ENCODE measurements at places on chromosomes 11 and 22.

GRCh38 chr11:133163463-133164419, 368.6 kb downstream of the OPCML start:
- H3K36me3 ChIP-seq, result no peaks in the 10 kb centered on the region
- H3K4me1 ChIP-seq, result peaks cover 13% of the 10 kb centered on the region
- no peak overlapping the region for H3K27ac ChIP-seq
- H3K27me3 ChIP-seq, result no peaks in the 10 kb centered on the region

DNA sequence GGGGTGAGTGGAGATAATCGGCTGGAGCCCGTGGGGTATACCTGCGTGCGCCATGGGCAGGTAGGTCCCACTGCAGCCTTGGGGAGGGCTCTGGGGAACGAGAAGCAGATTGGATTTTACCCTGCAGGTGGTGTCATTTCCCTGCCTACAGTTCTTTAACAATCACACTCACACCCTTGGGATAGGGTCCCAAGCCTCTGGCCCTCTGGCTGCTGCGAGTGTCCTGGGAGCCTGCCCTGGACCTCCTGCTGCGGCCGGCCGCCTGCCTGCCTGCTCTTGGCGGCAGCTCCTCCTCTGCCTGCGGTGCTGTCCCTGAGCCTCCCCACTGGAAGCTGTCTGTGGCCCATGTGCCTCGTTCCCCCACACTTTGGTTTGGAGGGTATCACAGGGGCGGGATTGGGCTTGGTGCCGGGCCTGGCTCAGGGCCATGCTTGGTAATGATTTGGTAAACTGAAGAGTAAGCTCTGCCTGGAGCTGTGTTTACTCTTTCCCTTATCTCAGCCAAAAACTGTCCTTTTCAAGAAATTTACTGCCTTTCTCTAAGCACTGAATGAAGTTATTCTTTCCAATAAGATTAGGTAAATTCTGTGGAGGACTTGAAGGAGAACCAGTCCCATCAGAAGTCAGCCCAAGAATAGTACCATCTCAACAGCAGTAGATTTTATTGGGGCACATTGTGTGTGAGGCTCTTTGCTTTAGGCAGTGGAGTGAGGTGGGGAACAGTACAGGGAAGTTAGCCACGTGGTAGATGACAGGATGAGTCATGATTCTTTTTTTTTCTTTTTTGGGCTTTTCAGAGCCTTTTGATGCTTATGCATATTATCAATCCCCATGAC, 53.7 kb downstream of the TBC1D22A start:
- no peaks in the 10 kb centered on the region for H3K27me3 ChIP-seq
- DNase-seq, result peak; percentile 43

- no peak overlapping the region for H3K4me3 ChIP-seq
- peaks cover 43% of the 10 kb centered on the region for H3K4me1 ChIP-seq
- H3K27ac ChIP-seq, result peak overlapping the region; percentile 2
- peaks cover under 1% of the 10 kb centered on the region for H3K36me3 ChIP-seq
- no peaks in the 10 kb centered on the region for H3K27me3 ChIP-seq
Measured at GRCh38 chr11:69646493-69647389, 5.8 kb downstream of the CCND1 start.

GRCh38 chr22:29475550-29475949, 4.5 kb upstream of the NEFH start:
- no peak overlapping the region for H3K27ac ChIP-seq
- H3K27me3 ChIP-seq, result peaks cover 19% of the 10 kb centered on the region
- no peak for DNase-seq
- no peaks in the 10 kb centered on the region for H3K36me3 ChIP-seq
- H3K4me1 ChIP-seq, result peaks cover 10% of the 10 kb centered on the region
- no peak overlapping the region for H3K4me3 ChIP-seq

DNA sequence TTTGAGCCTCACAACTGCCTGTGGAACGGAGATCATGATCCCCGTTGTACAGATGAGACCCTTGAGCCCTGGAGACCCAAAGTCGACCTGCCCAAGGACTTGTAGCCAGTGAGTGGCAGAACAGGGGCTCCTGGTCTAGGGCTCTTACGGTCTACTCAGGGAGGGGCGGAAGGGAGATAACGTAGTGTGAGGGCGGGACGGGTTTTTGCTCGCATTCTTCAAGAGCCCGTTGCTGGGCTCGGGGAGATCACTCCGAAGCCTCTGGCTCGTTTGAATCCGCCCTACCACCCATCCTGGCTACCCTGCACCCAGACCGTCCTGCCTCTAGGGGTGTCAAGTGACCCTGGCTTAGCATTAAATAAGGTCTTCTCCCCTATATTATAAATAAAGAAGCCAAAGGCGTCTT, 639 bp downstream of the CRY2 start:
- H3K27ac ChIP-seq, result peak overlapping the region; percentile 96
- peaks cover 77% of the 10 kb centered on the region for H3K4me1 ChIP-seq
- H3K36me3 ChIP-seq, result no peaks in the 10 kb centered on the region

DNA sequence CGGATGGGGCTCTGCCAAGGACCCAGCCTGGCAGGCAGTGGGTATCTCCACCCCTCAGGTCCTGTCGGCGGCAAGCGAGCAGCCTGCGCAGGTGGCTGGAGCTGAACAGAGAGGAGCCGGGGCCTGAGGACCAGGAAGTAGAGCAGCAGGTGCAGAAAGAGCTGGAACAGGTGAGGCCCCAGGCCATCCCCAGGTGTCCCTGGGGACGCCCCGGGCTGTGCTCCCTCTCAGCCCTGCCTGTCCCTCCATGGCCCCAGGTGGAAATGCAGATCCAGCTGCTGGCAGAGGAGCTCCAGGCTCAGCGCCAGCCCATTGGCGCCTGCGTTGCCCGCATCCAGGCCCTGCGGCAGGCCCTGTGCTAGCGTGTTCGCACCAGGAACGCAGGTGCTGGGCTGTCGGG, 44.0 kb downstream of the PISD start:
- H3K36me3 ChIP-seq, result peaks cover 13% of the 10 kb centered on the region
- H3K27ac ChIP-seq, result no peak overlapping the region
- no peaks in the 10 kb centered on the region for H3K27me3 ChIP-seq
- DNase-seq, result no peak
- no peaks in the 10 kb centered on the region for H3K4me1 ChIP-seq

- no peak overlapping the region for H3K27ac ChIP-seq
- no peaks in the 10 kb centered on the region for H3K36me3 ChIP-seq
- no peaks in the 10 kb centered on the region for H3K4me1 ChIP-seq
- H3K4me3 ChIP-seq, result no peak overlapping the region
- DNase-seq, result no peak
Measured at GRCh38 chr22:28710576-28711191, 30.9 kb downstream of the CHEK2 start.

DNA sequence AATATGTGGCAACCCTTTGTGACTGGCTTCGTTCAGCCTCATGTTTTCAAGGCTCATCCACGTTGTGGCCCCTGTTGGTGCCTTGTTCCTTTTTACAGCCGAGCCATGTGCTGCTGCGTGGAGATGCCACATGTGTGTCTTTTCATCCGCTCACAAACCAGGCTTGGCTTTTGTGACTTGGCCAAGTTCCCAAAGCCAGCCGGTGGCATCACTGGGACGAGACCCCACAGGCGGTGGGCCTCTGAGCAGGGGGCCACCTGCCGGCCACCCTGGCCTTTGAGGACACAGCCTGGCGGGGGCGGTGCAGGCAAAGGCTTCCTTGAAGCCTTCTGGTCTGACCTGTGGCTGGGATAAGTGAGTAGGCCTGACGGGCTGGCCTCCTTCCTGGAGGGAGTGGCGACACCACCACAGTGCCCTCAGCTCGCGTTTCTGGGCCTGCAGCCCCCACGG, 10.5 kb downstream of the GRK2 start:
- H3K4me3 ChIP-seq, result no peak overlapping the region
- H3K27ac ChIP-seq, result no peak overlapping the region
- no peaks in the 10 kb centered on the region for H3K27me3 ChIP-seq
- H3K36me3 ChIP-seq, result no peaks in the 10 kb centered on the region
- peak; percentile 27 for DNase-seq

- peaks cover 72% of the 10 kb centered on the region for H3K4me1 ChIP-seq
- H3K27ac ChIP-seq, result peak overlapping the region; percentile 63
- no peaks in the 10 kb centered on the region for H3K27me3 ChIP-seq
- no peaks in the 10 kb centered on the region for H3K36me3 ChIP-seq
- no peak overlapping the region for H3K4me3 ChIP-seq
- peak; percentile 47 for DNase-seq
Measured at GRCh38 chr11:8807544-8808225, 103.3 kb upstream of the AKIP1 start.

- DNase-seq, result peak; percentile 22
- peaks cover 7% of the 10 kb centered on the region for H3K27me3 ChIP-seq
- peaks cover 19% of the 10 kb centered on the region for H3K4me1 ChIP-seq
- no peaks in the 10 kb centered on the region for H3K36me3 ChIP-seq
- no peak overlapping the region for H3K27ac ChIP-seq
Measured at GRCh38 chr11:117875382-117876058, 938 bp downstream of the FXYD6 start.

- DNase-seq, result peak; percentile 16
- no peak overlapping the region for H3K27ac ChIP-seq
- H3K4me3 ChIP-seq, result no peak overlapping the region
- H3K4me1 ChIP-seq, result no peaks in the 10 kb centered on the region
- H3K27me3 ChIP-seq, result no peaks in the 10 kb centered on the region
Measured at GRCh38 chr11:11243209-11243589, 109.9 kb downstream of the CSNK2A3 start.

DNA sequence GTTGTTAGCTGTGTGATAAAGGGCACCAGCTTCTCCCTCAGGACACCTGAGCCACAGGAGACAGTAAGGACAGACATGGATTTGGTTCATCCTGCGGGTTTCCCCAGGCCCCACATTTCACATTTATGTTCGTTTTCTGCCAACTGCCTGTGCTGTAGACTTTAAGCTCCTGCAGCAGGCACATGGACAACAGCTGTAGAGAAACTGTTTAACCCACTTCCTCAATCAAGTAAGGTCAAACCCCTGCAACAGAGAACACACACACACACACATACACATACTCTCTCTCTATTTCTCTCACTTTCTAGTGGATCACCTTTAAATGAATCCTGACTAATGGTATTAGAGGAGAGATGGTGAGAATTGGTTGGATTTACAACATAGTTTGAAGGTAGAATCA, 90.7 kb downstream of the C11orf87 start:
- H3K27ac ChIP-seq, result no peak overlapping the region
- no peak overlapping the region for H3K4me3 ChIP-seq
- no peaks in the 10 kb centered on the region for H3K36me3 ChIP-seq
- H3K4me1 ChIP-seq, result no peaks in the 10 kb centered on the region
- no peaks in the 10 kb centered on the region for H3K27me3 ChIP-seq

DNA sequence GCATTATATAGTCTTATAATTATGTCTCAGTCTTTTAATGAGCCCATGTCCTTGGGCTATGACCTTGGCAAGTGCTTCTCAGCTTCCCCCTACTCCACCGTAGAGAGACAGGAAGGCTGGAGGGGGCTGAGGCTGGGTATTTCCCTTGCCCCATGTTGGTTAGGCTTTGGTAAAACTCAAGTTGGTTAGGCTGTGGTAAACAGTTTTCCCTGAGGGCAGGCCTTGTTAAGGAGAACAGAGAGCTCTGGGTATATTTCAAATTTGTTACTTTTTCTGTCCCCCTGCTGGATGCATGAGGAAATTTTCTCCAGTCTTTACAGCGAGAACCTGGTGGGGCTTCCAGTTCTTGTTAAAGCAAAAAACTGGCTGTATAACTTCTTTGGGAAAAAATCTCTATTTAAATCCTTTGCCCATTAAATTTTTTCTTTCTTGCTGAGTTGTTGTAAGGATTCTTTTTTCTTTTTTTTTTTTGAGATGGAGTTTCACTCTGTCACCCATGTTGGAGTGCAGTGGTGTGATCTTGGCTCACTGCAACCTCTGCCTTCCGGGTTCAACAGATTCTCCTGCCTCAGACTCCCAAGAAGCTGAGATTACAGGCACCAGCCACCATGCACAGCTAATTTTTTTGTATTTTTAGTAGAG, 12.2 kb upstream of the DCHS1 start:
- H3K27me3 ChIP-seq, result no peaks in the 10 kb centered on the region
- no peak overlapping the region for H3K4me3 ChIP-seq
- no peak overlapping the region for H3K27ac ChIP-seq
- DNase-seq, result no peak

- no peak for DNase-seq
- no peaks in the 10 kb centered on the region for H3K36me3 ChIP-seq
- no peak overlapping the region for H3K4me3 ChIP-seq
- peaks cover 16% of the 10 kb centered on the region for H3K4me1 ChIP-seq
- H3K27ac ChIP-seq, result no peak overlapping the region
- H3K27me3 ChIP-seq, result no peaks in the 10 kb centered on the region
Measured at GRCh38 chr22:24486501-24486921, 8.6 kb upstream of the UPB1 start.

DNA sequence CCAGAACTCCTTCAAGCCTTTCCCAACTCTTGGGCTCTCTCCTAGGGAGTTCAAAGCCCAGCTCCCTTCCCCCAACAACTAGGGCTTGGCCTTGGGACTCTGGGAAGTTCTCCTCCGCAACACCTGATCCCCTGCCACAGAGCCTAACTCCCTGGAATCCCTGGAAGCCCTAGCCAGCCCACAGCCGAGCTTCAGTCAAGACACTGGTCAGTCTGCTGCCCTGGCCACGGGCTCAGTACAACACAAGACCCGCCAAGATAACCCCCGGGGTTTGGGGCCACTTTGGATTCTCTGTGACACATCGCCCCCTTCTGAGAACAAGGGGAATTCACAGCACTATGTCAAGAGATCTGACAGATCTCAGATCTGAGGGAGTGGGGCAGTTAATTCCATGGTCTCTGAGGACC, 58.3 kb downstream of the SLC22A12 start:
- H3K27ac ChIP-seq, result no peak overlapping the region
- H3K4me3 ChIP-seq, result no peak overlapping the region
- H3K4me1 ChIP-seq, result peaks cover 9% of the 10 kb centered on the region
- peak; percentile 60 for DNase-seq

- peak overlapping the region; percentile 72 for H3K27ac ChIP-seq
- DNase-seq, result no peak
- no peak overlapping the region for H3K4me3 ChIP-seq
- H3K27me3 ChIP-seq, result no peaks in the 10 kb centered on the region
- peaks cover 41% of the 10 kb centered on the region for H3K4me1 ChIP-seq
- no peaks in the 10 kb centered on the region for H3K36me3 ChIP-seq
Measured at GRCh38 chr11:116888884-116889549, 51.6 kb upstream of the APOA1 start.

DNA sequence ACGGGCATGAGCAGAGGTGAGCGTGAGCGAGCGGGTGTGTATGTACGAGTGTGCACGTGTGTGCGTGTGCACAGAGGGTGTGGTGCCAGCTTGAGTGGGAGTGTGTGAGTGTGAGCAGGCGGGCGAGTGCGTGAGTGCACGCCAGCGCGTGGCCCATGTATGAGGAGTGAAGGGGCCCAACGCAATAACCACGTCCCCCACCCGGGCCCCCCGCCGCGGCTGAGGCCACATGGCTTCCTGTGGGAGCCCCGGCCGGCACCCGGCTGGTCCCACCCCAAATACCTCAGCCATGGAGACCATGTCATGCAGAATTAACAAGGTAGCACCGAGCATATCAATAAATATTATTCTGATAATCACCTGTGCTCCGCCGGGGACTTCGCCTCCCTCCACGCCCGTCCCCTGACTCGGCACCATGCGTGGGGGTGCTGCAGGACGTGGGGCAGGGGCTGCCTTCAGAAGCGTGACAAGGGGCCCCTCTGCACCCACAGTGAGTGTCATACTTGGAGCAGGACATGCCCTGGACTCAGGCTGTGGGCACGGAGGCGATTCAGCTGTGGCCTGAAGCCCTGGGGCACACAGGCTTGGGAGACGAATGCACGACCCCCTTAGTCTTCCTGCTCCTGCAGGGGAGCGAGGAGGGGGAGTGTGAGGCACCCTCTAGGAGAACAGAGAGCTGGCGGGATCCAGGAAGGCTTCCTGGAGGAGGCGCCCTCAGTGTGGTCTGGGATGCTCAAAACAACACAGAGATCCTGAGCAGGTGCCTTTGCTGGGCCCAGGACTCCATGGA, 5.6 kb upstream of the TRABD start:
- no peaks in the 10 kb centered on the region for H3K36me3 ChIP-seq
- no peak overlapping the region for H3K4me3 ChIP-seq
- DNase-seq, result no peak
